ENCODE measurements at places on chromosomes 12 and 14. TPM values are rescaled to one million over a fixed set of nuclear protein-coding genes. Genes with fewer than 3 reads are reported as not detected.

Gene TRHDE
- total RNA-seq: 3.5 TPM

Gene DHRS2
- total RNA-seq: 1.1 TPM

Gene GZMH
- total RNA-seq: not detected

Gene EMC9
- total RNA-seq: 35.9 TPM

Gene SELPLG
- total RNA-seq: 0.10 TPM

Gene CD63
- 314 TPM for total RNA-seq

Gene ACSS3
- total RNA-seq: 18.3 TPM

Gene KRT75
- total RNA-seq: not detected

Gene KSR2
- total RNA-seq: 0.15 TPM

Gene DDN
- total RNA-seq: 0.10 TPM

Gene SLC10A1
- not detected for total RNA-seq

Gene RAB2B
- 21.5 TPM for total RNA-seq

GRCh38 chr12:1628666-1629337 is at the start of gene WNT5B:
Gene WNT5B (plus strand): TSS chr12:1629231. CDS start chr12:1631355, 2,124 bp downstream.
- DNase-seq: peak; percentile 55

DNA sequence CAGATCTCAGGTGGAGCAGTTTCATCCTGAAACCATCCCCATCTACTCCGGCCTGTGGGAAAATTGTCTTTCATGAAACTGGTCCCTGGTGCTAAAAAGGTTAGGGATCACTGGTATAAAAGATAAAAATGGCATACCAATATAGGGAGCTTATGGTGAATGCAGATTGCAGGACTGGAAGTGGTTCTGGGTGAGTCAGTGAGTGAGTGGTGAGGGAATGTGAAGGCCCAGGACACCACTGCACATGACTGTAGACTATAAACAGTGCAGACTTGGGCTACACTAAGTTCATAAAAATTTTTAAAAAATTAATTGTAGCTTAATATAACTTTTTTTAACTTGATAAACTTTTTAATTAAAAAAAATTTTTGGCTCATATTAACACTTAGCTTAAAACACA is 67.0 kb upstream of the RD3L start:
- no peak for DNase-seq

DNA sequence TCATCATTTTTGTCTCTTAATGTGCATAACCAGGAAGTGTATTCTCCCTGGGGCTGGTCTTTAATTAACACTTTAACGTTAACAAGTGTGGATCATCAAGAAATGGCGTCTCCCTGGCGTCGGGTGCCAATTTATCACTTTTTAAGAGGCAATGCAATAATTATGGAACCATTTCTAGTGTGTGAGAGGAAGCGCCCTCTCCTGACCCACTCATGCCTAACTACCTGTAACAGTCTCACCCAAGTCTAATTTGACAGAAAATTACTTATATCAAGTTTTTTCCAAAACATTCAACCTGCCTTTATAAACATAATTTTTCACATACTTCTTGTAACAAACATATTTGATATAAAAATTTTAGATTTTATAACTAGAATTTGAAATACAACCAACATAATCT is 905.3 kb upstream of the MDGA2 start:
- peak; percentile 5 for DNase-seq

- DNase-seq: no peak
Measured at GRCh38 chr14:73788317-73788598, 63.4 kb upstream of the PTGR2 start.

GRCh38 chr14:104246401-104247335 is 108.3 kb downstream of the KIF26A start:
- DNase-seq: no peak

GRCh38 chr12:50615907-50616296 is 111.1 kb downstream of the DIP2B start:
- no peak for DNase-seq

DNA sequence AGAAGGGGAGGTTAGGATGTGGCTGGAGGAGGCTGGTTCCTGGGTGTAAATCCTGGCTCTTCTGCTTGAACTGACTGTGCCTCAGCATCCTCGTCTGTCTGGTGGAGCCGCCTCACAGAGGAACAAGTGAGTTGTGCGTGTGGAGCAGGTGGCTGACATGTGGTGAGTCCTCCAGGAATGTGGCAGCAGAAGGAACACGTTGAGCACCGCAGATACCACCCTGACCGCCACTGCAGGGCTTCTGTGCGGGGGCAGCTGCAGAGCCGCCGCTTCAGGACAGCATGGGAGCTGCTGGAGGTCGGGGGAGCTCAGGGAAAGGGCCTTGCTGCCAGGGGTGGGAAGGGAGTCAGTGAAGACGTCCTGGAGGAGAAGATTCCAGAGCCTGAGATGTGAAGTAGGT is 48.9 kb downstream of the TRAF3 start:
- DNase-seq: peak; percentile 43

GRCh38 chr12:56115329-56115728 is 1.1 kb upstream of the RPL41 start:
- DNase-seq: no peak

GRCh38 chr14:103189481-103190470 is 66.5 kb downstream of the TNFAIP2 start:
- no peak for DNase-seq

GRCh38 chr14:24207104-24207551 is 1.6 kb downstream of the TSSK4 start:
- no peak for DNase-seq

- no peak for DNase-seq
Measured at GRCh38 chr12:99767809-99768208, 120.3 kb downstream of the GARIN6 start.

GRCh38 chr12:89655841-89656240 is 52.8 kb downstream of the ATP2B1 start:
- DNase-seq: no peak

DNA sequence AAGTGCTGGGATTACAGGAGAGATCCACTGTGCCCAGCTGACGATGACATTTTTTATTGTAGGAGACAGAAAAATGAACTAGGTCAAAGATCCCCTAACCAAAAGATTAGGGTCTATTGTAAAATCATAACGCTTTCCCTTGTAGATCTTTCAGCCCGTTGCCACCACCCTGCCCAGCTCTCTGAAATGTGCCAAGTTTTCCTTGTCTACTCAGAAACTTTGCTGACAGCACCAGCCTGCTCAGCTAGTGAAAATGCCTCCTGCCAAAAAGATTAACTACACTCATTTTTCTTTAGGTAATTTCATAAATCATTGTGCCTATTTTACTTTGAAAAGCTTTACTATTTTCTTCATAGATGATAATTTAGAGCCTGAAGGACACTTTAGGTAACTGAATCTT is 28.2 kb upstream of the RASSF3 start:
- DNase-seq: no peak

GRCh38 chr12:119249383-119250155 is 70.8 kb downstream of the HSPB8 start:
- DNase-seq: no peak

- DNase-seq: no peak
Measured at GRCh38 chr14:91119556-91120311, 5.9 kb downstream of the DGLUCY start.

GRCh38 chr12:111150360-111150759 is 218.5 kb downstream of the PHETA1 start:
- no peak for DNase-seq

- DNase-seq: no peak
Measured at GRCh38 chr12:68222326-68222725, 3.3 kb downstream of the IL26 start.

GRCh38 chr14:90060312-90060964 is 1.4 kb upstream of the KCNK13 start:
- DNase-seq: peak; percentile 93

GRCh38 chr14:76918782-76919394 is 92.7 kb downstream of the LRRC74A start:
- DNase-seq: peak; percentile 88

GRCh38 chr12:105227879-105228278 is 8.1 kb downstream of the APPL2 start:
- no peak for DNase-seq

GRCh38 chr12:54616933-54617680 is 17.6 kb downstream of the LACRT start:
- DNase-seq: no peak

DNA sequence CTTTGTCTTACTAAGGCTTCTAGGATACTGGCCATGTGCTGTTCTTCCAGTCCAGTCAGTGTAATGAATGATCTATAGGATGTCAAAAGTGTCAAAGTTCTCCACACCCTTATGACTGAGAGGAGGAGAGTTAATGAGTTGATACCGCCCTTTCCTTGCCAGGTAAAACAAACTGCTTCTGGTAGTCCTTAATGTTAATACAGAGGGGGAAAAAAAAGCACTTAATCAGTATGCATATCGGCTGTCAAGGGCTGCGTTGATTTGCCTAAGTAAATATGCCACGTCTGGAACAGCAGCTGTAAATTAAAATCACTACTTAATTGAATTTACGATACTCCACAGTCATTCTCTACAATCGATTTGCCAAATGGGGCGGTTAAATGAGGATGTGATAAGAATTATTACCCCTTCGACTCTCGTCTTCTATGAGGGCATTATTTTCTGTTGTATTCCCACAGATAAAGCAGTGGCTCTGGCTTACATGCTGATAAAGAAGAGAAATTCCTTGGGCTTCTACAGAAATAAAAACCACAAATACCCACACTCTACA is 416.0 kb downstream of the KCNH5 start:
- no peak for DNase-seq

GRCh38 chr14:30242744-30243143 is 315.1 kb upstream of the PRKD1 start:
- no peak for DNase-seq

GRCh38 chr14:81042438-81042837 is 87.0 kb downstream of the TSHR start:
- no peak for DNase-seq

DNA sequence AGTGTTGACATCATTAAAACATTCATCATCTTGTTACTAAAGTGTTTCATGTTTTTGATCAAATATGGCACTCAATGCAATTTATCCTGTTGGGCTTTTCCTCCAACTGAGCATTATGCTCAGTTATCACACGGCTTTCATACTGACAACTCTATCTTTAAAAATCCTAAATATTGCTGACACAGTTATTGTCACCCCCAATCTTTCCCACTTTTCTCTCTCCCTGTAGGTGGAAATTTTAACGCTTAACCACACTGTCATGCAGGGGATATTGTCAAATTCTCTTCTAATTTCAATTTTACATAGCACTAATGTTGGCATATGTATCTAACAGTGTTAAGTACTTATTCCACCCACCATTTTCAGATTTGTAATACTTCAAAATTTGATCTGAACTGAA is 59.7 kb upstream of the GPHB5 start:
- DNase-seq: no peak

DNA sequence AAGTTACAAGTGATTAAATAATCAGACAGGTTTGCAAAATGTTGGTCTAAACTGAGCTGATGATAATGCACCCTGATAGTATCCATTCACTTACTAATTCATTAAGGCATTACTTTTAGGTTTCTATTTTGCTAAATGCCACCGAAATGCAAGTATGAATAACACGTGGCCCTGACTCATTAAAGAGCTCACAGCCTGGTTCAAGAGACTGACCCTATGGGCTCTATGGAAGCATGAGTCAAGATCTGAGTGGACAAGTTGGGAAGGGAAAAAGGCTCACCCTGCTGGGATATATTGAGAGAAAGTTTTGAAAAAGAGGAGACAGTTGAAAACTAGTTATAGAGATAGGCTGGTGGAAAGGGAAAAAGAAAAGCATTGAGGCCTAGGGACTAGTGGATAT is 14.8 kb upstream of the LRRC9 start:
- DNase-seq: no peak

GRCh38 chr14:102497998-102498677 is 11.4 kb downstream of the ANKRD9 start:
- DNase-seq: peak; percentile 87

- DNase-seq: peak; percentile 95
Measured at GRCh38 chr12:3752741-3753486, at the start of gene CRACR2A. Gene CRACR2A (minus strand): TSS chr12:3753109. CDS start chr12:3696999, 56,110 bp downstream.

Data from H7 (cell line).